ENCODE measurements at places on chromosomes 5 and 9.

DNA sequence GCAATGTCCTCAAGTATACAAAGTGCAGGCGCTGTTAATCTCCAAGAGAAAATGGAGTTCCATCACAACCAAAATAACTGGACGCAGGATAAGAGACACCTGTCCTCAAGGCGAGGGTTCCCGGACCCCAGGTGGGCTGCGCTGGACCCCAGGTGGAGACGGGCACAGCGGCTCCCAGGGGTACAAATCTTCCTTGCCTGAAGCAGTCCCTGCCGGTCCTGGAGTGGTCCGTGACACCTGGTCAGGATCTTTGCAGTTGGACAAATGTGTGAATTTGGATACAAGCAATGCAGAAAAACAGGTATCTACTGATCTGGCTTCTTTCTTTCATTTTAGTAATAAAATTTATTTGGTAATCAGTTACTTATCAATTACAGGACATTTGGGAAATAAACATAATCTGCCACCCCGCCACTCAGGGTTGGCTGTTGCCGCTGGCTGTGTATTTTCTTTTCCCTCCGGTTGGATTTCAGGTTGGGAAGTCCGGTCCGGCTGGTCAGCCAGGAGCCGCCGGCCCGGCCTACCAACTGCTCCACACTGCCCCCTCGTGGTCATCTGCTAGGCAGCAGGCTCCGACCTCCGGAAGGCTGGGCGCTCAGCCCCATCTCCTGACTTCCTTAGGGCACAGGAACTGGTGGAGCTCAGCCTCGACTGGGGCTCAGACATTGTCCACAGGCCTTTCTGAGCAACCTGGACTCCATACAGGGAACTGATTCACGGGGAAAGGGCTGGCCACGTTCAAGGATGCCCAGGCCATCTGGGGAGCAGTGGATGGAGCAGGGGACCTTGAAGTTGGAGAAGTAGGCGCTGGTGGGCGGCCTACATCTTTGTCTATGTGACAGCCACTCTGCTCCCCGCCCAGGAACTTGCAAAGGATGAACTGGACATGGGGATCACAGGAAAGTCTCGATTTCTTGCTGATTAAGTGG is 43.4 kb downstream of the NXNL2 start:
- H3K36me3 ChIP-seq = no peaks in the 10 kb centered on the region
- no peak overlapping the region for H3K4me3 ChIP-seq
- peak; percentile 47 for DNase-seq
- no peaks in the 10 kb centered on the region for H3K27me3 ChIP-seq

DNA sequence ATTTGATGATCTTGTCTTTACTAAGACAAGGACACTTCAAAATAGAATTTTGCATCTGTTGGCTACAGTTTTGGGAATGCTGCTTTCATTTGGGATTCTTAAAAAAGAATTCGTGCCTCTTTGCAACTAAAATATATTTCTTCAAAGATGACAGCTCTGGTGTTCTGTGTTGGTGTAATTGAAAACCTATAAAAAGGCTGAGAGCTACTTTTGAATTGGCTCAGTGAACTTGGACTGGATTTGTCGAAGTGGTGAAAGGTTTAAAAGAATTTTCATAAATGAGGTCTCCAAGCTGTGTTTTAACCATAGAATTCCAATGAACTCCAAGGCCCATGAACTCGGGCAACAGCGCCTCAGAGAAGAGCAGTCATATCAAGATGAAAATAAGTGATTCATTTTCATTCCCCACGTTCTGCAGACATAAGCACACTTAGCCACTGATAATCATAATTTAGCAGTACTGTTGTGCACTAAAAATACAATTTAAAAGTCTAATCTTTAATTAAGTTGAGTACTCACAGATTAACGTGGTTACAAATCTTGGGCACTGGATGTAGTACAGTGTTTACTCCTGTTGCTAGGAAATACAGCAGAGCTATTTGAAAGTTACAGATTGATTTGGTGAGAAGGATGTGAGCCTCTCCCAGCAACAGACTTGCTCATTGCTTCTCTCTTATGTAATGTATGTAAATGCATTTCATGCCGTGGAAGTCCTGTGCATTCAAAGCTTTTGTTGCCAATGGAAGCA is 10.9 kb downstream of the SNCAIP start:
- no peaks in the 10 kb centered on the region for H3K36me3 ChIP-seq
- H3K4me3 ChIP-seq = no peak overlapping the region
- no peak overlapping the region for H3K27ac ChIP-seq
- DNase-seq = no peak

DNA sequence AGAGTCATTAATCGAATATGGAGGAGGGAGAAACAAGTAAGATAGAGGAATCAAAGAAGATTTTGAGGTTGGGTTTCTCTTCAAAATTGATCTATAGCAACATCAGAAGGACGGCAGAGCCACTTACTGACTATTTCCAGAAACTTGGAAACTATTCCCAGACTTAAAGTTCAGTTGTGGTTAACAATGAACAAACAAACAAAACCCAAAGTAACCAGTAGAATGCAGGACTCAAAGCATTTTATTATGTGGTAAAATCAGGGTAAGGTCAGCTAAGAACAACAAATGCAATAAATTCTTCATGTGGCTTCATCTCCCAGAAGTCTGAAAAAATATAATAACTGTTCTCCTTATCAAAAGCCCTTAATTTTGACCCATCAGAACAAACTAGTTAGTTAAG is 54.9 kb upstream of the OSMR start:
- H3K27me3 ChIP-seq = no peaks in the 10 kb centered on the region
- no peak for DNase-seq
- H3K4me3 ChIP-seq = no peak overlapping the region
- no peaks in the 10 kb centered on the region for H3K36me3 ChIP-seq
- no peaks in the 10 kb centered on the region for H3K4me1 ChIP-seq
- no peak overlapping the region for H3K27ac ChIP-seq

DNA sequence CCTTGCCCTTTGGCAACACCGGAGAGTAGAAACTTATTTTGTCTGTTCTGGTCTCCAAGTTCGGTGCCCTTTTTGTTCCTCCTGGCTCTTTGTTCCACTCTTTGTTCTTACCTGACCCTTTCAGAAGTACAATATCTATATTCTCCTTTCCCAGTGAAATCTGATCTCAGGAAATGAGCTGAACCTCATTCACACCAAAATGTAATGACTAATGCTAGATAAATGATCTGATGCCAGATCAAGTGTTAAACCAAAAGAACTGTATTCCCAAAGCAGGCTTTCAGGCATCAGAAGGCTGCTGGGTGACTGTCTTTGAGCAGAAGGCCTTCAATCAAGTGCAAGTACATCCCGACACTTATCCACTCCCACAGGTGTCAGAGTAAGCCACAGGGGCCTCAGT is 156.4 kb downstream of the SPOCK1 start:
- no peaks in the 10 kb centered on the region for H3K4me1 ChIP-seq
- H3K4me3 ChIP-seq = no peak overlapping the region
- no peaks in the 10 kb centered on the region for H3K27me3 ChIP-seq
- no peak for DNase-seq

DNA sequence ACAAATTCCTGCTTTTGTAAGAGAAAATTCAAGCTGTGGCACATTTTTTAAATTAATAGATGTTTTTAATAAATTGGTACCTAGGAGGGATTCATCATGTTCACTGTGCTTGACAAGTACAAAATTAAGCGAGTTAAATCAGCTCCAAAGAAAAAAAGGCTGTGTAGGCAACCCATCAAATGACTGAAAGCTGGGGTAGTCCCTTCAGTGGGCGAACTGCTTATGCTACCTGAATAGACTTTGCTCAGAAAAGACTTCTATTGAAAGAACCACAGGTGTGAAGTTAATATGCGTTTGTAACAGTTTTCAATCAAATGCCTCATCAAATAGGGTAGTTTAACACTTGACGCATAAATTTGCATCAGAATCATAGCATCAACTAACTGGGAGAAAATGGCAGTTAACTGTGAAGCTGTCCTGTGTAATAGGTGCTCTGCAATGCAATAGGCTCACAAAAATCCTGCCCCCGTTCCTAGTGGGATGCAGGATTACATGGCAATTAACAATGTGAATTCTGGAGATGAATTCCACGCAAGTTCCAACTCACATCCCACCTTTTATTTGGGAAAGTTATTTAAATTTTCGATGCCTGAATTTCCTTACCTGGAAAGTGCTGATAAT is 14.4 kb upstream of the ARL15 start:
- no peak overlapping the region for H3K4me3 ChIP-seq
- DNase-seq = no peak
- H3K36me3 ChIP-seq = no peaks in the 10 kb centered on the region
- H3K27me3 ChIP-seq = peaks cover 4% of the 10 kb centered on the region

GRCh38 chr5:145826895-145827674 is 8.1 kb downstream of the PRELID2 start:
- no peak overlapping the region for H3K27ac ChIP-seq
- DNase-seq = no peak
- no peaks in the 10 kb centered on the region for H3K27me3 ChIP-seq
- no peaks in the 10 kb centered on the region for H3K4me1 ChIP-seq

Measured in CD4-positive, alpha-beta T cell (primary cell).